ENCODE measurements at places on chromosomes 11 and 22.

DNA sequence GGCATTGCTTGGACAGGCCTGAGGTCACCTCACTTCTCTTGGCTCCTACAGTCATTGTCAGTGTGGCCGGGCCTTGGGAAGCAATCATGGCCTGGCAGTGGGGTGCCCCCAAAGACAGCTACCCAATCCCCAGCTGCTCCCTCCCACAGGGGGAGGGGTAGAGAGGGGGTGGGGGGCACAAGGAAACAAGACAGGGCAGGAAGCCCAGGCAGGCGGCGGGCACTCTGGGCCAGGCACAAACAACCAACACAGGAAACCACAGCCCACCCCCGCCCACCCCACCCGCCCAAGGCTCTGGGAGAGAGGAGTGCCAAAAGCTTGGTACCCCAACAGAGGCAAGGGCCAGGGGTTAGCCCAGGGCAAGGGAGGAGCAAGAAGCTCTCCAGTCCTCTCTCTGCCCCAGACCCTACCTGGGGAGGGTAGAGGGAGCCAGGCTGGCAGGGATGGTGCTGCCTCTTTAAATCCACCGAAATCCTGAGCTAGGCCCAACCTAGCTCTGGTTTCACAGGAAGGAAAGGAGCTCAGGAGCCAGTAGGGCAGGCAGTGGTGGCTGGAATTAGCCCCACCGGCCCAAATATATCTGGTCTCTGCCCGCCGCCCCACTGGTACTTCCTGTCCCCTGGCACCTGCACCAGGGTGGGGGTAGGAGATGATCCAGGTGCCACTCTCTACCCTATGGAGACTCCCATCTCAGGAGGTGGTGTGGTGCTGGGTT is 12.2 kb downstream of the BCL9L start:
- peak; percentile 69 for DNase-seq

- no peak for DNase-seq
Measured at GRCh38 chr11:394034-394857, at the start of gene PKP3. Gene PKP3 (plus strand): TSS chr11:394209. CDS start chr11:394293, 84 bp downstream.

DNA sequence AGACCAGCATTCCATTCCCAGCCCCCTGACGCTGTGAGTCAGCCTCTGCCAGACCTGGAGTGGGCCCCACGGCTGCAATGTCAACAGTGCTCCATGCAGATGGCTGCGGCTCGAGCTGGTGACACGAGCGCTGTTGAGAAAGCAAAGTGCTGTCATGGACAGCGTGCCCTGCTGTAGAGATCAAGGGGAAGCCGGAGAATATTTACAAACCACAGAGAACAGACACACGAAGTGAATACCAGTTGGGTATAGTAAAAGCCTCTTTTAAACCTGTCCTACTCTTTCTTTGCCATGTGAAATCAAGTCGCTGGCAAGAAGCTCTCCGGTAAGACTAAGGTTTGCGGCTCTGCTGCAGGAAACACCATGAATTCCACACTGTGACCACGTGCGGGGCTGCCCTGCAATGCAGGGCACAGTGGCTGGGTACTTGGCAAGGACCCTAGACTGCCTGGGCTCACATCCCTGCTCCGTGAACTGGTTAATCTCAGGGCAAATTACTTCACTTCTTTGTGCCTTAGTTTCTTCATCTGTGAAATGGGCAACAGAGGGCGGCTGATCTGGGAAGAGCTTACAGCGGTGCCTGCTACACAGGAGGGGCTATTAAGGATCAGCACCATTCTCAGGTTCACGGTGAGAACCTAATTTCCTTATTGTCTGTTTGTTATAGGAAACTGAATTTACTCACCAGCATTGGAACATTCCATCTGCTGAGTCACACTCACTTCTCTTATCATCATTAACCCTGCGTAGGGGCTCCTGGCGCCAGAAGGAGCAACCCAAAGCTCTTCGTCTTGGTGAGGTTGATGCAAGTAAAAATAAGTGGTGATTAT is 27.8 kb upstream of the ELFN2 start:
- DNase-seq: no peak

DNA sequence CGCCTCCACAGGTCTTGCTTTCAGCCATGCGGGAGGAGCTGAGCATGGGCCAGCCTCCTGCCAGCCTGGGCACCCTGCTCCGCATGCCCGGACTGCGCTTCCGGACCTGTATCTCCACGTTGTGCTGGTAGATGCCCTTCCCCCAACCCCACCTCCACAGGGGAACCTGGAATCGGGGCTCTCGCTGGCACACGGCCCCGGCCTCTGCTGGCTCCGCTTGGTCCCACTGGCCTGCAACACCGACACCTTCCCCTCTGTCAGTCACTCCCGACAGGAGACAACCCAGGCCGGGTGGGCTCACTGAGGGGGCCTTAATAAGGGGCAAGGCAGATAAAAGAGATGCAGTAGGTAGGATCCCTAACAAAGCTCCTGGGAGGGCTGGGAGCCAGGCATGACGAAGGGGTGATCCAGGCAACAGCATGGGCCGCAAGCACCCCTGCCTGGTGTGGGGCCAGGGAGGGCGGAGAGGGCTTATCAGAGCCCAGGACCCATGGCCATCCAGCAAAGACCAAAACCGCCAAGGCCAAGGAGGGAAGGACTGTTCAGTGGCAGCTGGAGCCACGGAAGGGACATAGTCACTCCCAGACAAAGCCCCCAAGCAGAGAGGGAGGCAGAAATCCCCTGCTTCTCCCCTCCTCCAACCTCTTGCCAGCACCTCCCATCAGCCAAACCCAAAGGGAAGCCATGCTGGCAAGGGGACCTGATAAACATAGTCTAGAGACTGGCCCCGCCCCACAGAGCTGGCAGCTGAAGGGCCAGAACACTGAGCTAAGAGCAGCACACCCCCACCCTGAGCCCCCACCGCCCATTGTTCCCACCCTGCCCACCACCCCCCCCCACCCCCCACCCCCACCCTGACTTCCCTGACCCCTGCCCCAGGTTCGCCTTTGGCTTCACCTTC is 8.0 kb downstream of the SLC22A12 start:
- no peak for DNase-seq

DNA sequence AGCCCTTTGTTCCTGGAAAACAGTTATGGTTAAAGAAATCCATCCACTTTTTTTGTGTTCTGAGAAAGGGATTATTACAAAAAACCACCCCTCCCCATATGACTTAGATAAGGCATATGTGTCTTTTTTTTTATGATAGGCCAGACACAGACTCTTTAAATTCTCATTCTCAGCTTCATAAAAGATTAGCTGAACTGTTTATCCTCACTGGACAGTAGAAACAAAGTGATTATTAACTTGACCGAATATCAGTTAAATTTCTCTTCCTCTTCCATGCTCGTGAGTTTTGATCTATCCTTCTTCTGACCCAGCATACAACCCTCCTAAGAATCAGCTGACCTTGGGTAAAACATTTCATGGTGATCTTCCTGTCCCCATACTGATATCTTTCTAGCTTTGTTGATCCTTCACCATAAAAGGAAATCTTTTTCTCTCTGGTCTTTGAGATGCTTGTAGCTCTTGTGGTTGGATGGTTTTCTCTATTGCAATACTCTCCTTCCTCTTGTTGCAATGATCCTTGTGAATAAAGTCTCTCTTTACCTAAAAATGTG is 26.2 kb downstream of the OR2AG2 start:
- peak; percentile 46 for DNase-seq

- DNase-seq: no peak
Measured at GRCh38 chr22:48353116-48353947, 1474.3 kb downstream of the BRD1 start.

GRCh38 chr11:84905411-84905810 is 721.7 kb downstream of the DLG2 start:
- DNase-seq: peak; percentile 8

GRCh38 chr11:134584706-134585445 is 172.8 kb upstream of the B3GAT1 start:
- DNase-seq: no peak

GRCh38 chr22:28282405-28283067 is 363.5 kb upstream of the PITPNB start:
- no peak for DNase-seq

- DNase-seq: no peak
Measured at GRCh38 chr11:86136538-86136937, 67.7 kb upstream of the PICALM start.

- no peak for DNase-seq
Measured at GRCh38 chr11:45355706-45356041, 69.5 kb upstream of the SYT13 start.

GRCh38 chr11:93480256-93480655 is 62.9 kb downstream of the SMCO4 start:
- DNase-seq: no peak

DNA sequence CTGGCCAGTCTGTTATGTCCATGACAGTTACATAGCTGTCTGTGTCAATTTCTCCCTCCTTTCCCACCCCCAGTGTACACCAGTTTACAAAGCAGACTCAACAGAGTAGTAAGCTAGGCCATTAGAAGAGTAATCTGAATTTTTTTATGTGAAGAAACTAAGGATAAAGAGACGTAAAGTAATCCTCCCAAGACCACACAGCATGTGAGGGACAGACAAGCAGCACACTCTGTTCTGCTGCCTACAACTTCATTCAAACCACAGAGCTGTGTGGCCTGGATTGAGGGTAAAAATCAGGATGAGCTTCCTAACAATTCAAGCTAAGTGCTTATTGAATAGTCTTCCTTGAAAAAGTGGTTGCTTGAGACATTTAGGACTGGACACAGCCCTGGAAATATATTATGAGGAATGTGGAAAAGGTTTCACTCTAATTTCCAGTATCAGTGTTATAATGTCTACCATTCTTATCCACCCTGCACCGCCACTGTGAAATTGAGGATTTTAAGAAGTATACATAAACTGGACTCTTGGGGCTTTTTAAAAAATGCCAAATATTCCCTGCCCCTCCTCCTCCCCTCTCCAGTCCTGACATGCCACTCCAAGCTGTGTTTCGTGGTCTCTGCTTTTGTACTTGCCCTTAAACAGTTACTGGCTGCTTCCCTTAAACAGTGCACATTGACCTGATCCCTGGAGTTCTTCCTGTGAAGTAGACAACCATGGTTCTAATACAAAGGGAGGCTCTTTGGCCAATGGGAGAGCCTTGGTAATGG is 40.9 kb downstream of the EXT2 start:
- DNase-seq: no peak

GRCh38 chr11:117885777-117886176 is 9.3 kb upstream of the FXYD6 start:
- no peak for DNase-seq

DNA sequence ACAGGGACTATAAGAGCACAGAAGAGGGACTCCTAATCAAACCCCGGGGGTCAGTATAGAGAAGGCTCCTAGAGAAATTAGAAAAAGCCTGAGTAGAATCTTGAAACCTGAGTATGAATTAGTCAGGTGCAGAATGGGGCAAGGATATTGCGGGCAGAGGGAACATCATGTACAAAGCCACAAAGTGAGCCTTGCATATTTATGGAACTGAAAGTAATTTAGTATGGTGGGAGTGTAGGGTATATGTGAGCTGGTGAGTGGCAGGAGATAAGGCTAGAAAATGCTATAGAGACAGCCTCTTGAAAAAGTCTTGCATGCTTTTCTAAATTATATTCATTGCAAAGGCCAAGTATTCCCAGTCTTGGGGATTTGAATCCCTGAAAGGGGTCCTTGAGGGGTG is 93.7 kb downstream of the STIM1 start:
- DNase-seq: peak; percentile 93

DNA sequence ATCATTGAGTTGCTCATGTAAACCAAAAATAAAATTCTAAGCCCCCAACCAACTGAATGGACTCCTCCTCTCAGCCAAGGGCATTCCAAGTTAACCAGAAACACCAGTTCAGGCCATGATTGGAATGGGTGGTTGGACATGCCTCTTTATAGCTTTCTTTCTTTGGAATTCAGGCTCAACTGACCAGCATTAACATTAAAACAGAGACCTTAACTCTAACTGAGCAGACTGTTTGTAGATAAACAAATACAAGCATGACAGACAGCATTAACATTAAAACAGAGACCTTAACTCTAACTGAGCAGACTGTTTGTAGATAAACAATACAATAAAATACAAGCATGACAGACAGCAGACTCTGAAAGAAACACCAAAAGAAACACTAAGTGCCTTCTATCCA is 278.2 kb downstream of the DLG2 start:
- DNase-seq: no peak

DNA sequence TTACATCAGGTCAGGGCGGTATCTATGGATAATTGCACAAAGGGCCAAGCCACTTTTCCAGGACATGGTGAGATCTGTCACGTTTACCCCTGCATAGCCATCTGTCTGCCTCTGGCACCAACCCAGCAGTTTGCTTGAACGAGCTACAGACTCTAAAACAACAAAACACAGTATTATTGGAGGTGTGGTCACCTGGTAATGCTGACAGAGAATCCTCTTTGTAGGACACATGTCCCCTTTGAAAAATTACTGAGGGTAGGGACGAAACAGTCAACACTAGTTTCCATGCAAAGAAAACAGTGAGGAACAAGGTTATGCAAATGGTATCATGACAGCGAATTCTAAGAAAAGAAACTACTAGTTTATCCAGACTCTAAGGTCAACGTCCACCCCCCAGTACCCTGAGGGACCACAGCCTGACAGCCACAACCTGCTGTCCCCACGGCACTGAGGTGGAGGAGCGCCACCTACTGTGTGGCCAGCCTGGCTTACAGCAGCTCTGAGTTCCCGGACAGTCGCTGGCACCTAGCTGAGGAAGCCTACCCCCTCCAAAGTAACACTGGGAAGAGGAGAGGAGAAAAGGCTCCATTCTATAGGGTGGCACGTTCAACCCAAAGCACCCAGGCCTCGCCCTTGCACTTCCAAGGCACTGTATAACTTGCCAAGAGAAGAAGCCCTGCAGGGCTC is 117.4 kb upstream of the BID start:
- no peak for DNase-seq

- DNase-seq: no peak
Measured at GRCh38 chr22:45999379-45999971, 22.5 kb upstream of the WNT7B start.

DNA sequence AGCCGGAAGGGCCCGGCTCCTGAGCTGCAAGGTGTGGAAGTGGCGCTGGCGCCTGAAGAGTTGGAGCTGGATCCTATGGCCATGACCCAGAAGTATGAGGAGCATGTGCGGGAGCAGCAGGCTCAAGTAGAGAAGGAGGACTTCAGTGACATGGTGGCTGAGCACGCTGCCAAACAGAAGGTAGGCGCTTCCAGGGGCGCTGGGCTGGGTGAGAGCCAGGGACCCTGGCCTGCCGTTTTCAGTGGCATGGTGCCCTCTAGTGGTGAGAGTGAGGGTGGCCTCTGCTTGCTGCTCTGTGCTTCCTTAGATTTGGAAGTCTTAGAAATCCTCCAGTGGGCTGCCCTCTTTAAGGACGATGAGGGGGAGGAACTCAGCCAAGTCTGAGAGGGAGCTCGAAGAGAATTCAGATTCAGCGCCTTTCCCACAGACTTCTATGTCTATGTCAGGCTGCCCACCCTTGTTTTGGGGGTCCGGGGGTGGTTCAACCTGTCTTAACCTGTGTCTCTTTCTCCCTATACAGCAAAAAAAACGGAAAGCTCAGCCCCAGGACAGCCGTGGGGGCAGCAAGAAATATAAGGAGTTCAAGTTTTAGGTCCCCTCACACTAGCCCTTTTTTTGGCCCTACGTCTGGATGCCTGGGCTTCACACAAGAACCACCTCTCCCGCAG is 1.8 kb upstream of the PACS1 start:
- DNase-seq: peak; percentile 63

GRCh38 chr11:95082576-95083001 is 7.1 kb upstream of the ENDOD1 start:
- DNase-seq: no peak

GRCh38 chr11:8661001-8661795 is 21.3 kb downstream of the TRIM66 start:
- no peak for DNase-seq

Measured in Jurkat, Clone E6-1 (cell line).